ENCODE measurements at places on chromosomes 2 and 18.

GRCh38 chr2:215396595-215397313 is 39.1 kb downstream of the FN1 start:
- DNase-seq: no peak

- DNase-seq: no peak
Measured at GRCh38 chr18:53745224-53745967, 479.1 kb downstream of the MBD2 start.

- no peak for DNase-seq
Measured at GRCh38 chr2:69163109-69163508, 150.1 kb downstream of the ANTXR1 start.

DNA sequence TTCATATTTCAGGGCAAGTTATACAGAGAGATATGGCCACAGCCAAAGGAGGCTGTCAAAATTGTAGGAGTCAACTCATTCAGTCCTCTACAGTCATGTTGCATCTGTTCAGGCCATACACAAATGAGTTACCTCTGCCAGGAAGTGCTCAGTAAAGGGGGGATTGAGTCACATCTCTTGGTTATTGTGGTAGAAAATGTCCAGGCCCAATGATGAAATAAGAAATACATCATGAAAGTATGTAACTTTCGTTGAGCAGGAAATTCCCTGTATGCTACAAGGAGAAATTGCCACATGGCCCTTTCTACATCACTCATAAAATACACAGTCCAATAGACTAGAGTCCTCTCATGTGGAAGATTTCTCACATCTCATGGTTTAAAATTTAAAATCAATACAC is 103.9 kb upstream of the COL3A1 start:
- DNase-seq: no peak
